CD4-positive, alpha-beta T cell (primary cell): ENCODE measurements at places on chromosomes 5 and 9.

- no peaks in the 10 kb centered on the region for H3K4me1 ChIP-seq
- DNase-seq, result no peak
- H3K27me3 ChIP-seq, result no peaks in the 10 kb centered on the region
- H3K36me3 ChIP-seq, result no peaks in the 10 kb centered on the region
Measured at GRCh38 chr5:105751908-105752307, 1918.8 kb downstream of the EFNA5 start.

GRCh38 chr9:88831713-88832407, 159.4 kb upstream of the S1PR3 start:
- H3K27ac ChIP-seq, result no peak overlapping the region
- H3K36me3 ChIP-seq, result no peaks in the 10 kb centered on the region
- peaks cover 76% of the 10 kb centered on the region for H3K27me3 ChIP-seq
- peaks cover 15% of the 10 kb centered on the region for H3K4me1 ChIP-seq

DNA sequence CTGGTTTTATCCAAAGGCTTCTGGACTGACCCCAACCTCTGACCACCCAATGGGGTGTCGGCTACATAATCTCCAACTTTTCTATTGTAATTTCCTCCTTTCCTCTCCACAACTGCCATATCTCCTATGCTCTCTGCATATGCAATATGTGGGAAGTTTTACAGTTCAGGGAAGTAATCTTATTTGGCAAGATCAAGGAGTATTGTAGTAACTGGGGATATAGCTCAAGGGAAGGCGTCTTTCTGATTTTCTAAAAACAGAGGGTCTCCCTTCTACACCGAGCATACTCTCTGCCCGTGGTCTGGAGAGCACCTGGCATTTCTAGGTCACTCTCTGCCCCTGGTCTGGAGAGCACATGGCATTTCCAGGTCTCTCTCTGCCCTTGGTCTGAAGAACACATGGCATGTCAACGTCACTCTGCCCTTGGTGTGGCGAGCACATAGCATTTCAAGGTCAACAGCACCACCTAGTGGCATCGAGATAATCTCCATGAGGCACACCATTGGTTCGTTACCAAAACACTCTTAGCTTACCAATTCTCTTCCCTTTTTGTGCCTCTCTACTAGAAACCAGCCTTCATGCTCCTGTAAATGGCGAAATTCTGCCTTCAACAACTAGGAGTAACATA, 616.4 kb upstream of the NUDT12 start:
- H3K36me3 ChIP-seq, result no peaks in the 10 kb centered on the region
- H3K4me3 ChIP-seq, result no peak overlapping the region
- H3K27me3 ChIP-seq, result no peaks in the 10 kb centered on the region
- no peaks in the 10 kb centered on the region for H3K4me1 ChIP-seq
- DNase-seq, result no peak

GRCh38 chr5:58013542-58014258, 446.2 kb downstream of the PLK2 start:
- no peak overlapping the region for H3K4me3 ChIP-seq
- no peaks in the 10 kb centered on the region for H3K36me3 ChIP-seq
- H3K4me1 ChIP-seq, result no peaks in the 10 kb centered on the region
- no peak for DNase-seq
- no peaks in the 10 kb centered on the region for H3K27me3 ChIP-seq
- H3K27ac ChIP-seq, result no peak overlapping the region

- no peaks in the 10 kb centered on the region for H3K4me1 ChIP-seq
- peaks cover 2% of the 10 kb centered on the region for H3K27me3 ChIP-seq
- no peak for DNase-seq
- no peak overlapping the region for H3K27ac ChIP-seq
Measured at GRCh38 chr5:150860246-150860821, 14.0 kb downstream of the IRGM start.

DNA sequence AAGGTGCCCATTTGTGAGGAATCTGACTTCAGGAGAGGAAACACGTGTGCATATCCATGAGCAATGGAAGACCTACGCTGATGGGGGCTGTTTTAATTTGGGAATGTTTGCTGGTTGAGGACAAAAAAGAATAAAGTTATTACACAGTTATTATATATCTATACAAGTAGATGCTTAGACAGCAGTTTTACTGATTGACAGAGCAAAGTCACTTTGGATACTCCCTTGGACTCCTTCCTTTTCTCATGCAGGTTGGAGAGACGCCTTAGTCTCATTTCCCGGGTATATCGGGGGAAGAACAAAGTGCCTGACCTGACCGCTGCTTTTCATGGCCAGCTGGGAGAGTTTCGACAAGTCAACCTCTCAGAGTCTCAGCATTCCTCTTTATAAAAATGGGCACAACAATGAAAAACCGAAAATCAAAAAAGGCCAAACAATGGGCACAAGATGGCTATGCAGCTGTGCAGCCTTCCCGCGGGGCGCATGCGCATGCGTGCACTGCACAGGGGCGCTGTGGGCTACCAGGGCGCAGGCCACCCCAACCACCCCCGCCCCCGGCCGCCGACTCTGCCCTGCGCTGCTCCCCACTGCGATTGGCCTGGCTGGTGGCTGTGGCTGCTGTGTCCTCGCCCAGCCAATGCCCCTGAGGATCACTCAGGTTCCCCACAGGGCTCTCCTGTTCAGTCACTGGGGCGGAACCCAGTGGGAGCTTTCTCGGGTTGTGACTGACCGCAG, 18.1 kb downstream of the NFIL3 start:
- no peak for DNase-seq
- H3K4me3 ChIP-seq, result no peak overlapping the region
- H3K4me1 ChIP-seq, result no peaks in the 10 kb centered on the region
- H3K36me3 ChIP-seq, result peaks cover 6% of the 10 kb centered on the region
- no peaks in the 10 kb centered on the region for H3K27me3 ChIP-seq

GRCh38 chr5:14701556-14701955, 37.0 kb downstream of the OTULIN start:
- peaks cover 50% of the 10 kb centered on the region for H3K4me1 ChIP-seq
- peaks cover 36% of the 10 kb centered on the region for H3K36me3 ChIP-seq
- DNase-seq, result no peak
- no peak overlapping the region for H3K4me3 ChIP-seq
- no peaks in the 10 kb centered on the region for H3K27me3 ChIP-seq

GRCh38 chr5:176541338-176542134, 4.3 kb upstream of the RNF44 start:
- peaks cover 75% of the 10 kb centered on the region for H3K4me1 ChIP-seq
- DNase-seq, result peak; percentile 76
- no peaks in the 10 kb centered on the region for H3K27me3 ChIP-seq
- peak overlapping the region; percentile 87 for H3K4me3 ChIP-seq
- peak overlapping the region; percentile 81 for H3K27ac ChIP-seq

GRCh38 chr5:114122852-114123251, 239.0 kb upstream of the KCNN2 start:
- H3K27ac ChIP-seq, result no peak overlapping the region
- H3K4me3 ChIP-seq, result no peak overlapping the region
- H3K4me1 ChIP-seq, result no peaks in the 10 kb centered on the region
- DNase-seq, result no peak

GRCh38 chr9:110579034-110579861, at the start of gene SVEP1:
SVEP1 (minus strand) TSS chr9:110579741; CDS start chr9:110579543, 198 bp downstream.
- DNase-seq, result no peak
- no peak within 1 kb of the TSS for H3K27ac ChIP-seq
- no peak within 1 kb of the TSS for H3K4me3 ChIP-seq

DNA sequence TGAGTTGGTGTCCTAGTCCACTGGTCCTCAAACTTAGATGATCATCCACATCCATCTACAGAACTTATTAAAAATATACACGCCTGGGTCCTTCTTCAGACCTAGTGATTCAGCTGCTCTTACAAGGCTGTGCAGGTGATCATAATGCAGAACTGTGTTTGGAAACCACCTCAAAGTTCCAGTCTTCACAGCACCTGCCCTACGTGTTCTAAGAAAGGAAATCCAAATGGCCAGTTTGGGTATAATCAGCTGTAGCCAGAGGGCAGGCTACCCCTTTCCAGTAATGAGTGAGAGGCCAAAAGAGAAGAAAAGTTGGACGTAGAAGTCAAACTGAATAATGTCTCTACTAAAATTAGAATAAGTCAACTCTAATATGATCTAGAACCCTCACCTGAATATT, 15.4 kb downstream of the REEP5 start:
- H3K36me3 ChIP-seq, result peaks cover 43% of the 10 kb centered on the region
- DNase-seq, result no peak
- no peak overlapping the region for H3K4me3 ChIP-seq
- H3K27me3 ChIP-seq, result no peaks in the 10 kb centered on the region
- H3K4me1 ChIP-seq, result peaks cover 4% of the 10 kb centered on the region

DNA sequence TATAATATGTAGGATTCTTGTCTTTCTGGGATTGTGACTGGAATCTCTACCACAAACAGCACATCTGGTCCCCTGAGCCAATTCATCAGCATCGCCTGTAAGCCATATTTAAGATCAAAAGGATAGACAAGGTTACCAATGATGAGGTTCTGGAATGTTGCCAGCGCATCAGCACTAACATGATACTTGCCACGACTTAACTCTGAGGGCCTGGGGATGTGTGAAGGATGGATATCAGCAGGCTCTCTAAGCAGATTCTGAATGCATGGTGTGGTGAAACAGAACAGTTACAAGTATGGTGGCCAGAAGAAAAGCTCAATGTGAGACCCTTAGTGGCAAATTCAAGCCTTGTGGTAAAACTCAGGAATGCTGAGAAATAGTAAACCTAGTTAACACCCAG, 143.0 kb downstream of the XRCC4 start:
- H3K36me3 ChIP-seq, result no peaks in the 10 kb centered on the region
- no peaks in the 10 kb centered on the region for H3K4me1 ChIP-seq
- DNase-seq, result no peak
- no peak overlapping the region for H3K27ac ChIP-seq
- no peak overlapping the region for H3K4me3 ChIP-seq

DNA sequence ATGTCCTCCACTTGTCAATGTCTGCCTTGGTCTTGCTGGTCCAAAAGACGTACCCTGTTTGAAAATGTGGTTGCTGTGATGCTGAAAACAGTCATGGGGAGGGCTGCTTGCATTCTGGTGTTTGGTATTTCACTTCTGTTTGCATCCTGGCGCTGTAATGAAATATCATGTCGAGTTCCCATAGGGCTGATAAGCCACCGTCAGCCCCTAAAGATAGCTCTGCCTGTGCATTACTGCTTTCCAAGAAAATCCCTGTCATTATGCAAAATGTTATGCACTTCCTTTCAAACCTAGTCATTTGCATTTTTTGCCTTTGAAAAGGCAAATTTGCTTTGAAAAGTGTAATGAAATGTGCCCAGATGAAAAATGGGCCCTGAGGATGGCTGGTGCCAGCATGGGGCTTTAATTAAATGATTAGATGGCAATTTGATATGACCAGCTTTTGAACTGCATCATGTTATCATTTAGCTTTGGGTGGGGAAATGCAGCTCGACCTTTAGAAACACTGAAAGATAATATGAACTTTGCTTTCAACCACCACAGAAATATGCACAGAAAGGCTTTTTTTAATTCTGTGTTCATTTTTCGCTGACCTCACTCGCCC, 374.4 kb upstream of the SGCD start:
- peaks cover 2% of the 10 kb centered on the region for H3K27me3 ChIP-seq
- H3K27ac ChIP-seq, result no peak overlapping the region
- H3K36me3 ChIP-seq, result no peaks in the 10 kb centered on the region
- H3K4me1 ChIP-seq, result no peaks in the 10 kb centered on the region
- DNase-seq, result no peak

DNA sequence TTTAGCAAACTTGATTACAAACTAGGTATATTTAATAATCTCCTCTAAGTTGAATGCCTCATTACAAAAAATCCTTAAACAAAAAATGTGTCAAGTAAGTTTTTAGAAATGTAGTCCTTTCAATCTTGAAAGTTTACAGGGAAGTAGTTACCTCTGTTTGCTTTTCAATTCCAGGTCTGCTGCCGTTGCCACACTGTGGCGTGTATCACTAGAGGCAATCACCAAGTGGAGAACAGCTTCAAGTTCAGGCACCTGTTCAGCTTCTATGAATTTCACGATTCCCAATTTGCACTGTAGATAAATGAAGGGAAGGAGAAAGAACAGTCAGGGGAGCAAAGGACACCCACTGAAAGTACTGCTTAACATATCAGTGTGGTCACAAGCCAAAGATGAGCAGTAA, 51.1 kb downstream of the ECPAS start:
- H3K27me3 ChIP-seq, result no peaks in the 10 kb centered on the region
- H3K36me3 ChIP-seq, result peaks cover 39% of the 10 kb centered on the region
- no peak for DNase-seq
- no peak overlapping the region for H3K4me3 ChIP-seq

GRCh38 chr9:137668203-137668602, 49.4 kb downstream of the EHMT1 start:
- H3K4me3 ChIP-seq, result no peak overlapping the region
- peaks cover 28% of the 10 kb centered on the region for H3K4me1 ChIP-seq
- DNase-seq, result no peak
- H3K27me3 ChIP-seq, result no peaks in the 10 kb centered on the region
- H3K27ac ChIP-seq, result no peak overlapping the region

GRCh38 chr5:161373345-161373707, 173.2 kb downstream of the GABRB2 start:
- DNase-seq, result no peak
- H3K36me3 ChIP-seq, result no peaks in the 10 kb centered on the region
- no peak overlapping the region for H3K4me3 ChIP-seq
- no peaks in the 10 kb centered on the region for H3K4me1 ChIP-seq
- no peak overlapping the region for H3K27ac ChIP-seq

DNA sequence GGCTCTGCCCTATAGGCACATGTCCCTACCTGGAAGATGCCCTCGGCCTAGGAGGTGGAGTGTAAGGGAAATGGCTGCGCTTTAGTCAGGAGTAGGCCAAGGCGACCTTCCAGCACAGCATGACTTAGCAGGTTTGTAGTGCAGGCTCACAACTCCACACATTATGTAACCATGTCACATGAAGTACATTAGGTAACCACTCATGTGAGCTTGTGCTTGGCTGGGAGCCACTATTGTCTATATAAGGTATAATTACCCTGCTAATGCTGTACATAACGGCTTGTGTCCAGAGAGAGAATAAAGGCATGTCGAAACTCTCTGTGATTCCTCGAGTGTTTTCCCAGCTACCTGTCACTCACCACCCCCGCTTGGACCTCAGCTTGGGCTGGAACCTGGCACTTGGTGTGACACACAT, 74.9 kb downstream of the CAMK4 start:
- H3K36me3 ChIP-seq, result peaks cover 13% of the 10 kb centered on the region
- DNase-seq, result no peak
- H3K4me3 ChIP-seq, result no peak overlapping the region
- no peaks in the 10 kb centered on the region for H3K27me3 ChIP-seq

DNA sequence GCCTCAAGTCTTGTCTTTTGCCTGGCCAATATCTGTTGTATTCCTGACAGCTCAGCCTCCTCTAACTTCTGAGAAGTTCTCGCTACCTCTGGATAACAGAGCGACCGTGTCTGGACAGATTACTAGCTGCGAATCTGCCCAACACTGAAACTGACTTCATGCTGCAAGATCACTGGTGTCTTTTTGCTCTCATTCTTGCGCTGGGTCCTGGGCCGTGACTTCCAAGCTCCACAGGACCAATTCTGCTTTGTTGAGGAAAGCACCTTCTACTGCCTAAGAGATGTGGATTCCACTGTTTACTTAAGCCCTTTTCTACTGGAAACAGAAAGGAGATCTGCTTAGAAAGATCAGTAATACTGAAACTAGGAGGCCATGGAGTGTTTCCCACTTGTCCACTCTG, 978.8 kb upstream of the DMAC1 start:
- no peaks in the 10 kb centered on the region for H3K4me1 ChIP-seq
- no peak overlapping the region for H3K4me3 ChIP-seq
- H3K27ac ChIP-seq, result no peak overlapping the region
- H3K36me3 ChIP-seq, result no peaks in the 10 kb centered on the region
- DNase-seq, result no peak

GRCh38 chr9:4618700-4619099, 43.4 kb upstream of the PLPP6 start:
- no peak overlapping the region for H3K27ac ChIP-seq
- H3K4me1 ChIP-seq, result peaks cover 16% of the 10 kb centered on the region
- DNase-seq, result no peak
